Neural crest cell (in vitro differentiated cells): ENCODE measurements at places on chromosomes 12 and 14. TPM values are rescaled to one million over a fixed set of nuclear protein-coding genes. Genes with fewer than 3 reads are reported as not detected.

ZNF26 gene
- total RNA-seq = 12.9 and 13.5 TPM in 2 replicates

CCDC38 gene
- 0.18 TPM in 1 of 2 replicates, not detected in the other for total RNA-seq

USP44 gene
- total RNA-seq = 15.5 and 20.0 TPM in 2 replicates

- DNase-seq = no peak
- no peaks in the 10 kb centered on the region for H3K36me3 ChIP-seq
- peak overlapping the region; percentile 79 for H3K27ac ChIP-seq
- peaks cover 42% of the 10 kb centered on the region for H3K4me1 ChIP-seq
- H3K4me3 ChIP-seq = peak overlapping the region; percentile 45
Observed at GRCh38 chr14:67510836-67511235, 22.3 kb upstream of the PLEKHH1 start.

- DNase-seq = no peak
- no peaks in the 10 kb centered on the region for H3K27me3 ChIP-seq
Observed at GRCh38 chr12:97368462-97369163, 94.0 kb upstream of the RMST start.

CTSG gene
- total RNA-seq = not detected in 2 replicates

OR4L1 gene
- not detected in 2 replicates for total RNA-seq

- no peaks in the 10 kb centered on the region for H3K36me3 ChIP-seq
- no peak overlapping the region for H3K27ac ChIP-seq
- no peaks in the 10 kb centered on the region for H3K27me3 ChIP-seq
- DNase-seq = no peak
- no peaks in the 10 kb centered on the region for H3K4me1 ChIP-seq
- H3K4me3 ChIP-seq = no peak overlapping the region
Observed at GRCh38 chr14:97196336-97196735, 399.2 kb downstream of the VRK1 start.

GRCh38 chr14:69910871-69911270 is 31.7 kb downstream of the SMOC1 start:
- H3K4me3 ChIP-seq = no peak overlapping the region
- H3K36me3 ChIP-seq = peaks cover 8% of the 10 kb centered on the region
- H3K27me3 ChIP-seq = no peaks in the 10 kb centered on the region
- DNase-seq = no peak
- peaks cover 59% of the 10 kb centered on the region for H3K4me1 ChIP-seq

CYP46A1 gene
- total RNA-seq = 3.0 and 3.6 TPM in 2 replicates

- no peaks in the 10 kb centered on the region for H3K36me3 ChIP-seq
- DNase-seq = peak; percentile 3
- H3K27me3 ChIP-seq = no peaks in the 10 kb centered on the region
- H3K27ac ChIP-seq = no peak overlapping the region
- no peaks in the 10 kb centered on the region for H3K4me1 ChIP-seq
Observed at GRCh38 chr12:86914721-86915120, 658.5 kb upstream of the MGAT4C start.

FBXW8 gene
- 34.8 and 37.9 TPM in 2 replicates for total RNA-seq

DNA sequence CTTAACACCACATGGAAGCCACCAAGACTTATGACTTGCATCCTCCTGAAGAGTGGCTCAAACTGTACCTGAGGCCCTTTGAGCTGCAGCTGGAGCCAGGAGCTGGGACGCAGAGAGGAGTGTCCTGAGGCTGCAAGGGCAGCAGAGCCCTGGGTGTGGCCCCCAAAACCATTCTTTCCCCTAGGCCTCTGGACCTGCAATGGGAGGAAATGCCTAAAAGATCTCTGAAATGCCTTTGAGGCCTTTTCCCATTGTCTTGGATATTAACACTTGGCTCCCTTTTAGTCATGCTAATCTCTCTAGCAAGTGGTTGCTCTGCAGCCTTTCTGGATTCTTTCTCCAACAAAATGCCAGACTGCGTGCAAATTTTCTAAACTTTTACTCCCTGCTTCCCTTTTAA is 156.1 kb downstream of the SLC38A4 start:
- H3K27me3 ChIP-seq = peaks cover 3% of the 10 kb centered on the region
- DNase-seq = no peak
- no peak overlapping the region for H3K27ac ChIP-seq
- peaks cover 4% of the 10 kb centered on the region for H3K4me1 ChIP-seq
- no peaks in the 10 kb centered on the region for H3K36me3 ChIP-seq
- H3K4me3 ChIP-seq = no peak overlapping the region

- no peak overlapping the region for H3K4me3 ChIP-seq
- peaks cover 14% of the 10 kb centered on the region for H3K4me1 ChIP-seq
- H3K27ac ChIP-seq = no peak overlapping the region
- H3K36me3 ChIP-seq = no peaks in the 10 kb centered on the region
- DNase-seq = no peak
Observed at GRCh38 chr12:20629414-20630156, 65.5 kb upstream of the SLCO1C1 start.

GRCh38 chr14:86858031-86858430 is 1135.0 kb downstream of the GALC start:
- no peaks in the 10 kb centered on the region for H3K4me1 ChIP-seq
- H3K4me3 ChIP-seq = no peak overlapping the region
- no peak overlapping the region for H3K27ac ChIP-seq
- DNase-seq = no peak
- H3K36me3 ChIP-seq = no peaks in the 10 kb centered on the region
- H3K27me3 ChIP-seq = no peaks in the 10 kb centered on the region
